ENCODE measurements at places on chromosomes 3 and 15.

DNA sequence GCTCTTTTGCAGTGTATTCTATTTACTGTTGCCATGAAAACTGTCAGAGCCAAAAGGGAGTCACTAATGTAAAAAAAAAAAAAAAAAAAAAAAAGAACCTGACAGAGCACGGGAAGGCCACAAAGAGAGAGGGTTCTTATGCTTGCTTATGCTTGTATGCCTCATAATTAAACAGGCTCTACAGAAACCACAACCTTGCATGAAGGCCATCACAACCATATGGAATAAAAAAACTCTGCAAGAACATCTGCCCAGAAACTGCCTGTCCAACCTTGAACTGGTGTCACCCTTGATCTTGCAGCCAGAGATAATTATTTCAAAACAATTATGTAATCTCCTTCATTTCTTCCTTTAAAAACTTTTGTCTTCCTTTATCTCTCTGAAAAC is 50.1 kb downstream of the CFAP20DC start:
- DNase-seq = no peak

GRCh38 chr3:107458871-107459270 is 63.9 kb upstream of the BBX start:
- no peak for DNase-seq

- DNase-seq = no peak
Measured at GRCh38 chr3:123464211-123464610, 15.3 kb upstream of the ADCY5 start.

- DNase-seq = peak; percentile 86
Measured at GRCh38 chr15:101088788-101089578, 162.9 kb downstream of the CHSY1 start.

- no peak for DNase-seq
Measured at GRCh38 chr3:160460033-160460432, 10.4 kb upstream of the TRIM59 start.

DNA sequence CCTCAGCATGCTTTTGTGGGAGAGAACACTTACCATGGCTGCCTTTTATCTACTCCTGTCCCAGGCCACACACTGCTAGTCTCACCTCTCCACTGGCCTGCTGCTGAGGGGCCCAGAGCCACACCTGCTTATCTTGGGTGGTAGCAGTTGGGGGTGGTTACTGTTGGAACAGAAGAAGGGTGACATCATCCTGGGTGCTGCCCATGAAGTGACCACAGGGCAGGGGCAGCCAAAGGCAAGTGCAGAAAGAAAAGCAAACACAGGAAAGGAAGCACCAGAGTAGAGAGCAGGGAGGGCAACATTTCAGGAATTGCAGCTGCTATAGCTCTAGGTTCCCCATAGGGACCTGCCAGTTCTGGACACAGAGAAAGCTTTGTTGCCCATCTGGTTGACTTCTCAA is 345.2 kb downstream of the VPS13C start:
- DNase-seq = no peak

GRCh38 chr3:126292318-126293070 is 64.7 kb downstream of the KLF15 start:
- DNase-seq = no peak

GRCh38 chr3:171531716-171532115 is 71.5 kb upstream of the TNIK start:
- DNase-seq = no peak

GRCh38 chr15:69660658-69661405 is 208.2 kb downstream of the RPLP1 start:
- no peak for DNase-seq

- no peak for DNase-seq
Measured at GRCh38 chr3:5220193-5220592, 32.7 kb downstream of the EDEM1 start.

- no peak for DNase-seq
Measured at GRCh38 chr3:58874795-58875194, 175.0 kb downstream of the CFAP20DC start.

GRCh38 chr3:171862993-171863521 is 19.9 kb downstream of the TMEM212 start:
- no peak for DNase-seq

GRCh38 chr15:74414081-74414580 is 19.6 kb downstream of the SEMA7A start:
- no peak for DNase-seq

DNA sequence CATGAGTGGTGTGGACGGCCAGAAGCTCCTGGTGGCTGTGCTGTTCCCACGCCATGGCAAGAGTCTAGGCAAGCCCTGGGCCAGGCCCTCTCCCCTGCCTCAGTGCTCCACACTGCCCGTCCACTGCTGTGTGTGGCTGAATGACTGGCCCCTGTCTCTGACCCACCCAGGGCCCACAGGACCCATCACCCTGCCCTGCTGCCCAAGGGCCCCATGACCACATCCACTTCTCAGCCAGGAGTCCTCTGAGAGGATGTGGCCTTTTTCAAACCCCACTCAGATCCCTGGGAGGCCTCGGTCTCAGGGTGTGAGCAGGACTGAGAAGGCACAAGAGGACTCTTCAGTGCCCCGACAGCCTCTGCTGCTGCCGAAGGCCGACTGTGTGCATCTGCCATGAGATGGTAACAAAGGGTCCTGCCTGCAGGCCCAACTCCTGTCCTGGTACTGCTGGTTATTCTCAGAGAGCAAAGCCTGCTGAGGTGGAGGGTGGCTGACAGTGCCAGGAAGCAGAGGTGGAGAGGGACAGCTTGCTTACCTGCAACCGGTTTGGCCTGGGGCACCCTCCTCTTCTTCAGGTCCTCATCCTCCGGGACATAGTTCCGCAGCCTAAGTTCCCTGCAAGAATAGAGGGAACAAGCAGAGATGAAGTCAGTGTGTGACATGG is 47.5 kb downstream of the PTH1R start:
- DNase-seq = peak; percentile 39

DNA sequence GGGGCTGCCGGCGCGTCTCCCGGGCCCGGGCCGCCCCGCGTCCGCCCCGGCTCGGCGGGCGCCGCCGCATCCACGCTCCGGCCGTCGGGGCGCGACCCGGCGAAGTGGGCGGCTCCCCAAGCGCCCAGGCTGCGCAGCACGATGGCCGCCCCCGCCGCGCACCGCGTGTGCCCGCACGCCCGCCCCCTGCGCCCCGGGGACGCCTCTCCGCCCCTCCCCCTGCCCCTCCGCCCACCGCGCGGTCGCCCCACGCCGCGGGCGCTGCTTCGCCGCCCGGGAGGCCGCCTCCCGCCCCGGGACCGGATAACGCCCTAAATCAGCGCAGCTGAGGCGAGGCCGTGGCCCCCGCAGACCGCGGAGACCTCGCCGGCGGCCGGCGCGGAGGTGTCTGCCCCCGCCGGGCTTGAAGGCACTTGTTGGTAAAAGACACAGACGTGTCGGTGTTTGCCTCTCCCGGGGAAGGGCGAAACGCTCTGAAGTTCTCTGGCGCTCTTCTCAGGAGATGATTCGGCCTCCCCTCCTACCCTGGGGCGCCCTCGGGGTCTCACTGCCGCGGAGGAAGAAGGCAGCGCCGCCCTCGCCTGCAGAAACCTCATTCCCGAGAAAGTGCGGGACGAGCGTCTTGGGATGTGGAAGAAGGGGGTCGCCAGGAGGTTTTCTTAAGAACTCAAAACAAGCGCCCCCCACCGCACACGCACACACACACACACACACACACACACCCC is at the start of gene BNC1:
BNC1 (minus strand) TSS at position 106 of the 725 bp plus-strand sequence; CDS start at position 70, 36 bp downstream.
- DNase-seq = no peak

- peak; percentile 86 for DNase-seq
Measured at GRCh38 chr3:124260206-124260915, 268.4 kb upstream of the ROPN1 start.

DNA sequence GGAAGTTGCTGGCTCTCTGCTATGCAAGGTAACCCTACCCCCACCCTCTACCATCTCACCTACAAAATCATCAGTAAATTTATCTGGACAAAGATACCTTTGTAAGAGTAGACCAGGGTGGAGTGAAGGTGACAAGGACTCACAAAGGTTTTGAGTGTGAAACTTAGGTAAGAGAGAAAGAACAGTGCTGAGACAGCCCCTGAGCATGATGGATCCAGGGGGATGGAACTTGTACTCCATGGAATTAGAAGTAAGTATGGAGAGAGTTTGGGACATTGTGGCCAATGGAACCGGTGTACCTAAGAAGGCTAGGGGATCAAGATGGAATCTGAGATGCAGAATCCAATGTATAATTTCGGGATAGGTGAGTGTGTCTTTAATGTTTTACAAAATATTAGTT is 153.0 kb upstream of the NSMCE3 start:
- DNase-seq = no peak

- DNase-seq = no peak
Measured at GRCh38 chr15:62588938-62589670, 424.0 kb upstream of the C2CD4B start.

- DNase-seq = no peak
Measured at GRCh38 chr3:157045238-157045850, 114.6 kb downstream of the CCNL1 start.

DNA sequence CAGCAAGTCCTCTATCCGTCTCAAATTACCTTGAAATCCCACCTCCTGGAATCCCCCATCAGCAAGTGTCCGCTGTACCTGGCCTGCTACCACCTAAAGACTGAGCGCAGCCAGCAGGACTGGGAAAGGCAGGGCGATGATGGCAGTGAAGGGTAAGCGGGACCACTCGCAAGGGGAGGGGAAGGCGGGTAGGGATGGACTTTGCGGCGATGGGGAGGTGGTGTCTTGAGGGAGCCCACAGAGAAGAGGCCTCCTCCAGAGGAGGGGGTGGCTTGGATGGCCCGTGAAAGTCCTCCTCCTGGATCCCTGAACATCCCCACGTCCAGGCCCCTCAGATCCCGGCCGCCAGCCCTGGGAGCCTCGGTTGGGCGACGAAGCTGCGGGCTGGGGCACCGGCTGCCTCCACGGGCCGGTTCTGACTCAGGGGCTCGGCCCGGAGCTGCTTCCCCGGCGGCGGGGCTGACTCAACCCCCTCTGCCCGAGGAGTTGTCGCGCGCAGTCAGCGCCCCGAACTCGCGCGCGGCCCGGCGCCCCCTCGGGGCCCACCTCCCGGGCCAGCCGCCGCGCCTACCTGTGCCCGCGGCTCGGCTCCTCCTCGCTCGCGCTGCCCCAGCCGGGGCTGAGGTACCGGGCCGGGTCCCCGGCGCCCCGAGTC is 512 bp downstream of the LARP6 start:
- DNase-seq = peak; percentile 88

DNA sequence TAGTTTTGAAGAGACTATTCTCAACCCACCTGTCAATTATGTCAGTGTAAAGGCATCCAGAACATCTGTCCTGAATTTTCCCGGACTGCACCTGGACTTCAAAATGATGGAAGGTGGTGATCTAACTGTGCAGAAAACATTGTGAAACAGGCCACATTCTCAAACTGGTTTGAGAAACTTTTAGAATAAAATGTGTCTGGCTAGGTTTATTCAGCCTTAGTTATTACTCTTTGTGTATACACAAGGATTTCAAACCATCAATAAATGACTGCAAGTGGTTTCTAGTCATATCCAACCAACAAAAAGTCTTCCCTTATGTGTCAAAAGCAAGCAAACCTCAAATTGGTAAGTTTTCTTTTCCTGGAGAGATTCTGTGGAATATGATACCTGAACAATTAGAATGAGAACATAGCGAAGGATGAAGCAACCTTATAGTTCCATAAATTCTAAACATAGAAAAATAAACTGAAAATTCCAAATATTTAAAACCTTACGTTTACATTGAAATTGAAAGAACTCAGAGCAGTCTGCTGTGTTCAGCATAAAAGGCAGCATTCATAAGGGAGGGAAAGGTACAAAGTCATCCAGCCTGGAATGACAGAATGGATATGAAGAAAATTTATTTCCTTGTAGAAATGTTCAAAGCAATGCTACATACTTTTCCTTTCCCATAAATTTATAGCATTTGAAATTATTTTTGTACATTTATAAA is 306.6 kb upstream of the TGFBR2 start:
- DNase-seq = no peak

DNA sequence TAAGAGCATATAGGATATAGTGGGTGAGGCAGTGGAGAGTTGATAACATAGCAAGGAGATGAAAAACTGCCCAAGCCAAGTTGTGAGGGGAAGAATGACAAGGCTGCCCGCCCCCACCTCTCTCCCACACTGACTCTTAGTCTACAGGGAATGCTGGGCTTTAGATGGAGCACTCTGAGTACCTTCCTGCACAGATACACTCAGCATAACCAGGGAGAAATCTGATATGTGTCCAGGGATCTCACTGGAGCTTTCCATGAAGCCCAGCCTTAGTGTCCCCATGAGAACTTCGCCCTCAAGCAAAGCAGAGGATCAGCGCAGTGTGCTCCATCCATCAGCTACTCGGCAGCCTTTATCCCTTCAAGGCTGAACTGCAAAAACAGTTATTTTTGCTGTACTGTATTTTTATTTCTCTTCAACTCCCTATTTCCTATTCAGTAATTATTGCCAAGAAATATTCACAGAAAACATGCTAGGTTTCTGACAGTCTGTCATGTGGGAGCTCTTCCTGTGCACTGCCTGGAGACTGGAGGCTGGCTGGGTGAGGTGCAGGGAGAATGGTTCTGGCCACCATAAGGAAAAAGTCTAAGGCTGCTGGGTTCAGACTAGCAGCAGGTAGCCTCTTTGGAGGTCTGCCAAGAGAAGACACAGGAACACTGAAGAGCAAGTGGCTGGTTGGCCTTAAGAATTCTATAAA is 475.2 kb upstream of the PPP2R3A start:
- DNase-seq = no peak

DNA sequence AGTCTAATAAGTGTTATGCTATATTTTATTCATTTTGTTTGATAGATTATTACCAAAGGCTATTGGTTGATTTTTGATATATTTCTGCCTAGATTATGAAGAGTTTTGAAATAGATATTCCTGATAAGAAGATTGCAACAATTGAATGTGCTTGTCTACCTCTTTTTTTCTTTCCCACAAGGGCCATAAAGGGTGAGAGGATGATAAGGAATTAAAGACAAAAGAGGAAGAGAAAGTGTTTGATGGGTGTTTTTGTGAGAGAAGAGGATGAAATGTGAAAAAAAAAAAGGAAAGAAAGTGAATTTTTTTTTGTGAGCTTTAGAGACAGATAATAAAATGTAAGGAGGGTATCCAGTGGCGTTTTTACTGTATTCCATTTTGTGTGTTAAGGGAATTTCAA is 244.4 kb downstream of the CHST2 start:
- DNase-seq = no peak

- no peak for DNase-seq
Measured at GRCh38 chr3:120163026-120163425, 68.8 kb upstream of the GSK3B start.

GRCh38 chr3:120113128-120114116 is 19.2 kb upstream of the GSK3B start:
- no peak for DNase-seq

- no peak for DNase-seq
Measured at GRCh38 chr3:69130689-69131088, 8.3 kb upstream of the LMOD3 start.

DNA sequence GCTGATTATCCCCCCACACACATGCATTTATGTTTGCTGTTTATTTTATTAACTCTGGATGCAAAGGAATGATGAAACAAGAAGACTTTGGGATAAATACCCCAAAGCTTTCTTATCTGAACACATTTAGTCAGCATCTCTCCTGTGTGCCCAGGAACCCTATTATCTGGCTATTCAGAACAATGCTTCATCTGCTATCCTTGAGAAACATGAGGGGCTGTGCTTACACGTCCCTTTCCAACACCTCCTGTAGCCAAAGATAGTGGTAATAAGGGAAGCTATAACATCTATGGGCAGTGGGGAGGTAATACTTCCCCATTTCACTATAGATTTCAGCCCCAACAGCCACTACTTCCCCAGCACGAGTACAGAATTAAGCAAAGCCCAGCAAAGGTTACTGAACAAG is 94.7 kb downstream of the SSR3 start:
- DNase-seq = no peak
